Ovary (tissue), 10 donors: ENCODE measurements at places on chromosomes 3 and 15.
A peak's percentile ranks its signal among the peaks of the same experiment; 100 is the strongest.

DNA sequence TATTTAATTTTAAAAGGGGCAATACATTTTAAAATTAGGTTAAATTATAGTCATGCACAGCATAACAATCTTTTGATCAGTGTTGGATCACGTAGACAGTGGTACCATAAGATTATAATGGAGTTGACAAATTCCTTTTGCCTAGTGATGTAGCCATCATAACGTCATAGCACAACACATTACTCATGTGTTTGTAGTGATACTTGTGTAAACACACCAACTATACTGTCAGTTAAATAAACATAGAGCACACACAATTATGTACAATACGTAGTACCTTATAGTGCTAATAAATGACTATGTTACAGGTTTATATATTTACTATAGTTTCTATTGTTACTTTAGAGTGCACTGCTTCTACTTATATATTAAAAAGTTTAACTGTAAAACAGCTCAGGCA is 31.2 kb downstream of the FOXB1 start:
- no peak for DNase-seq

- no peak for DNase-seq
Measured at GRCh38 chr3:197029511-197030167, at the start of gene MELTF. MELTF (minus strand) TSS chr3:197029817; CDS start chr3:197029702, 115 bp downstream.

- no peak for DNase-seq
Measured at GRCh38 chr3:32297366-32297765, 58.9 kb downstream of the CMTM8 start.

DNA sequence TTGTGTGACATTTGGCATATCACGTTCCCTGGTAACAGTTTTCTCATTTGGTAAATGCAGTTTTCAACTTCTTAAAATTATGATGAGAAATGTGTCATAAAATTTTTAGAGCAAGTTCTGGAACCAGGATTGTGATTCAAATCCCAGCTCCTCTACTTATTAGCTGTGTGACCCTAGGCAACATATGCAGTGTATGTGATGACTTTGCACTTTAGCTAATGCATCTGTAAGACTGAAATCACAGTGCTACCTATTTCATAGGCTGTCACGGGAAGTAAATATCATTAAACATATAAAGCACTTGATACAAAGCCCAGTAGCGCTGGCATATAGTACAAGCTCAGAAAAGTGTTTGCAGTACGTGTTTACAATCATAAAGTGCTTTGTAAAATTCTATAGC is 419.4 kb downstream of the GRM7 start:
- DNase-seq = no peak

GRCh38 chr3:139771331-139771730 is 93.6 kb upstream of the NMNAT3 start:
- DNase-seq = no peak

GRCh38 chr3:5616873-5617272 is 429.4 kb downstream of the EDEM1 start:
- no peak for DNase-seq

DNA sequence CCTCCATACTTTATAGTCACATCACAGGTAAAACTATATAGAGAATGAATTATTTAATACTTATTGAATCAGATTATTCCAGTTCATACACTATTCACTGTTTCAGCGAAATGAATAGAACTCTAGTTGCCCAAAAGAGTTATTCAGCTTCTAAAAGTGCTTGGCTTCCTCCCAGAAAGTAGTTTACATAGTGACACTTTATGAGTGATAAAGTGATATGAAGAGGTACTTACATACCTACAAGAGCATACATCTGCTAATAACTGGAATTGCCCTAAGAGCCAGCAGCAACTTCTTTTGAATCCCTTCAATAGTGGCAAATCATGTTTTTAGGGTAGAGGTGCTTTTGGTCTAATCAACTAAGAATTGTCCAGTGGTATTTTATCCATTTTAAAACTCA is 635.1 kb upstream of the AGTR1 start:
- no peak for DNase-seq

- DNase-seq = no peak
Measured at GRCh38 chr3:25427155-25427554, 908 bp upstream of the RARB start.

- DNase-seq = peak; percentile 91
Measured at GRCh38 chr3:120855665-120856437, 52.2 kb upstream of the STXBP5L start.

- DNase-seq = no peak
Measured at GRCh38 chr3:30263238-30263924, 343.0 kb upstream of the TGFBR2 start.

DNA sequence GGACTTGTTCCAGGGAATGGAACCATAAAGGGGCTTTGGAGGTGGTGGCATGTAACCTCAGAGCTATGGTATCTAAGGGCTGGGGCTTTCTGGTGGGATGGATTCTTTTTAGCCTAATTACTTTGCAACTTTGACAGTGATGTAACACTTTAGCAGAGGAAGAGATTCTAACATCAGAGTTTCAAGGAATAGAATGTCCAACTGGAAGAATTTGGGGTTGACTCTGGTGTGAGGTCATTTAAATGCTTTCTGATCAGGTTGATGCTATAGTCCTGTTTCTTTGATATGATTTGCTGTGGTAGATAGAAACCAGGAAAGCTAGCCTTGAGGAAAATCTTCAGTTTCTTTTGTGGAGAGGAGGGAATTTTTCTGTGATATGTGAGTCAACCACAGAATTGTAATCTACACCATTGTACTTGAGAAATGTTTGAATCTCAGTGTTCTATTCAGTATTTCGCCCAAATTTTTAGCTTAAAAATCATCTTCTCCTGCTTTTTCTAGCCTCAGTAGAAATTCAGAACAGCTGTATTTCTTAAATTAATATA is 40.0 kb downstream of the ATP2C1 start:
- DNase-seq = no peak

DNA sequence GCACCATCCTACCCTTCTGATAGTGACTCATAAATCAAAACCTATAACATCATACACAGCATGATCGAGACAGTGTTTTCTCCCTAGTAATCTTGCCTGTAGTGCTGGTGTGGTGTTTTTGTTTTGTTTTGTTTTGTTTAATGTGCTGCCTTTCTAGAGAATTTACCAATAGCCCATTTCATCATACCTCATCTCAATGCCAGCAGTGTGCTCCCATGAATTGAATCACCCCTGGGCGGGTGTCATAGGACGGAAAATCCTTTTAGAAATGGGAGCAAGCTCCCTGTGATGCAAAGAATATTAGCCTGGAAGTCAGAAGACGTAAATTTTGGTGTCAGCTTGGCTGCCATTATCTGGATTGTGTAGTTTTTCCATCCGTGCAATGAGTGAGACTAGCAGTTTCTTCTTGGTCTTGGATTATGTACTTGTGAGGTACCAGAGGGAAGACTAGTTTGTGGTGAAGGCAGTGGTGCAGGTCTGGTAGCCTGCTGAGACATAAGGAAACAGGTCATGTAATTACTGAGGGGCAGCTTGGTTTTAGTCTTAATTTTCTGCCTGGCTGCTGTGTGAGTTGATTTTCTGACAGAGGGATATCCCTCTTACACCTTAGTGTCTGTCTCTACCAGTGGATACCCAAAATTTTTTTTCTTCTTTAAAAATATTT is 29.9 kb downstream of the IGSF10 start:
- DNase-seq = no peak

DNA sequence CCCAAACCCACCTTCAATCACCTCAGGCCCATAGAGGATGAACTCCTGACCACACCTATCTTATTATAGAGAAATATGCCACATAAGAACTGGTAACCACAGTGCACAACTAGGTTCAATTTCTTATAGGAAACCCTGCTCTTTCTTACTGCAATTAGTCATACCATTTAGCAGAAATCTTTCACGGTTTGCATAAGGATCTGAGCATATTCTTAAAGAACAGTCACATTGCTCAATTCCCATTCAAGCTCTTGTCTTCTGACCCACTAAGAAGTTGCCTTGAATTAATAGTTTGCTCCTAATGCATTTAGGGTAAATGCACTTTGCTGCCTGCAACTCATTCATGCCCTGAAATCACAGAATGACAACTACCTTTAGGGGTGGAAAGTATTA is 9.2 kb downstream of the ERC2 start:
- DNase-seq = no peak

DNA sequence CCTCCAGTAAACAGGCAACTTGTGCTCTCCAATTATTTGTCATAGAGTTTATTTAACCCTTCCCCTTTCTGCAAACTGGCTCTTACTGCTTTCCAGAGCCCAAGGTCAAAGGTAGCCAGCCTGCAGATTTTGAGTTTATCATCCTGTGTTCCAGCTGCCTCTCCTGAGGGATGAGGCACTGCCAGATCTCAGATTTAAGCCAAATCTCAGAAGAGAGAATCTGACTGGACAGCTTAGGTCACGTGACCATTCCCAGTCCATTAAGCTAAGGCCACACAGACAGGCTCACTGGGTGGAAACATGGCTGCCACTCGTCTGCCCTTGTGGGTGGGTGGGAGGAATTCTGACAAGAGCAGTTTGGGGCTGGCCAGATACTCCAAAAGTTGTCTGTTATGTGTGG is 8.6 kb upstream of the SIAH2 start:
- no peak for DNase-seq

GRCh38 chr3:139836698-139837464 is 98.1 kb upstream of the CLSTN2 start:
- no peak for DNase-seq

- DNase-seq = peak; percentile 94
Measured at GRCh38 chr15:44728576-44729407, 7.5 kb upstream of the TRIM69 start.

GRCh38 chr3:4724051-4724629 is 231.0 kb downstream of the ITPR1 start:
- no peak for DNase-seq

- no peak for DNase-seq
Measured at GRCh38 chr3:182063742-182064141, 352.0 kb downstream of the SOX2 start.

- no peak for DNase-seq
Measured at GRCh38 chr3:23785097-23785645, 20.6 kb upstream of the UBE2E1 start.

GRCh38 chr3:42403737-42404136 is 6.7 kb downstream of the LYZL4 start:
- DNase-seq = no peak

DNA sequence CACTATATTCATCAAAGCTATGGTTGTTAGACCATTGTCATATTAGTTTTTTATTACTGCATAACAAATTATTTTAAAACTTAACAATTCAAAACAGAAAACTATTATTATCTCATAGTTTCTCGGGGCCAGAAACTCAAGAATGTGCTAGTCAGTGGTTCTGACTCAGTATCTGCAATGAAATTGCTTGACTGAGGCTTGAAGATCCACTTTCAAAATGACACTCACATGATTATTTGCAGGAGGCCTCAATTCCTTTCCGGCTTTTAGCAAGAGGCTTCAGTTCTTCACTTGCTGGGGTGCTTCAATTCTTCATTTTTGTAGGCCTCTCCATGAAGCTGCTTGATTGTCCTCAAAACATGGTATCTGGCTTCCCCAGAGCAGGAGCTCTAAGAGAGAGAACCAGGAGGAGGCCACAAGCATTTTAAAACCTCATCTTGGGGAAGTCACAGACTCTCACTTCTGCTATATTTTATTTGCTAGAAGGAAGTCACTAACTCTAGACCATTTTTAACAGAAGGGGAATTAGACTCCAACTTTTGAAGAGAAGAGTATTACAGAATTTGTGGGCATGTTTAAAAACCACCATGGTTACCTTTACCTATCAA is 383.7 kb downstream of the MFSD1 start:
- DNase-seq = no peak
